ENCODE measurements at places on chromosomes 5 and 9.
A peak's percentile ranks its signal among the peaks of the same experiment; 100 is the strongest.

- no peak for DNase-seq
Measured at GRCh38 chr9:96667363-96667728, 12.2 kb upstream of the PRXL2C start.

- DNase-seq = no peak
Measured at GRCh38 chr9:16682273-16682672, 188.2 kb downstream of the BNC2 start.

- no peak for DNase-seq
Measured at GRCh38 chr5:60415443-60415842, 284.5 kb downstream of the DEPDC1B start.

DNA sequence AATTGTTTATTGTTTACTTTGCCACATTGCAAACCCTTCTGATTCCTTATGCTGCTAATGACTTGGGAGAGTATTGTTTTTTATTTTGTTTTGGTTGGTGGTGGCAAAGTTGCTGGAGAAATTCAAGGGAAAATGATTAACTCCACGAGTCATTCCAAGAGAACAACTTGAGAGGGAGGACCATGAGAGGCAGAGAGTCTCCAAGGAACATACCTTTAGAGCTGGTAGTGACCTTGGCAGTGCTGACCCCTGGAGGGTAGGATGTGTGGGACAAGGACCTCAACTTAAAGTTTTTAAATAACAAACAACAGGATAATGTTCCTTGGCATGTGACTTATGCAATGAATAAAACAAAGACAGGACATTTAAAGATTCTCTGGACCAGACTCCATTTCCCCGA, 139.7 kb downstream of the LRRC70 start:
- DNase-seq = no peak

DNA sequence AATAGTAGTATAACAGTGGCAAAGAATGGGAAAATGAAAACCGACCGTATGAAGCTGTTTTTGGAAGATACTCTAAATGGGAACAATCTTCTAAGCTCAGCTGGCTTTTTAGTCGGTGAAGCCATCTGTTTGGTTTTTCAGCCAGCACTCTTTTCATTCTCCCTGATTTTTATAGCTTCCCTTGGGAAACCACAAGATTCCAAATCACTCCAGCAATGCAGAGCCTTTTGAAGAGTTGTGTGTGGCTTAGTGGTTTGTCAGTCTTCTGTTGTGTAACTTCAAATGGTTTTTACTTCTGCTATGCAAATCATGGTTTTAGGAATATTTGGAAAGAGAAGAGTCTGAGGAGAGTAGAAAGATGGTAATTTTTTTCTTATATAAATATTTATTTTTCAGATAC, 180.7 kb downstream of the KDM4C start:
- no peak for DNase-seq

GRCh38 chr9:90037146-90037797, 432.5 kb downstream of the GADD45G start:
- peak; percentile 67 for DNase-seq

DNA sequence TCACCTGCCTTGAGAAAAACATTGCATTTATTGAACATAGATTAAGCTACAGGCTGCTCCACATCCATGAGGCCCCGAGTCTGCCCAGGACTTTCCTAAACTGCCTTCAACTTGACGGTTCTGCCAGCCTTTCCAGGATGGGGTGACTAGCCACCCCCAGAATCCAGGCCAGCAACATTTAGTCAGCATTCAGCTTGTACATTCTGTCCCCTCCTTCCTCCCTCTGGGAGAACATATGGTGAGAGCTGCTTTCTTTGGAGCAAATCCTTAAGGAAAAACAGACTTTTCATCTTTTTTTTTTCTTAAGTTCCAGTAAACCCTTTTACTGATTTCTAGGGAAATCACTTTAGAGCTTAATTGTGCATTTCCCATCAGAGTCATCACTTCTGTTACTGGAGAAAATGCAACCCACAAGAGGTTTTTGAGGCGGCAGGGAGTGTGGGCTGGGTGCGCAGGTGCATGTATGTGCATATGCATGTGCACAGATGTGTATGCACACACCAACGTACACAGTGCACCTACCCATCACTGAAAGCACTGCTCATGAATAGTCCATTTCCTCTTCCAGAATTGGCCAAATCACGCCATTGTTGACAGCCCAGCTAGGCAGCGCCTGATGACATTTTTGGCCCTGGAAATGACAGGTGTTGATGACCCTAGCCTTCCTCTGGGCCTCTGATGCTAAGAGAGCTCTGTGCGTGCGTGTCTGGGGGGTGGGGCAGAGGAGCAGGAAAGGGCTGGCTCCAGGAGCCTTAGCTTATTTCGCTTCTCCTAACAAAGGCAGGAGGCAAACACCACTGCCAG, 145.6 kb downstream of the HSD17B3 start:
- no peak for DNase-seq

- no peak for DNase-seq
Measured at GRCh38 chr9:68603371-68603770, 62.7 kb upstream of the TMEM252 start.

DNA sequence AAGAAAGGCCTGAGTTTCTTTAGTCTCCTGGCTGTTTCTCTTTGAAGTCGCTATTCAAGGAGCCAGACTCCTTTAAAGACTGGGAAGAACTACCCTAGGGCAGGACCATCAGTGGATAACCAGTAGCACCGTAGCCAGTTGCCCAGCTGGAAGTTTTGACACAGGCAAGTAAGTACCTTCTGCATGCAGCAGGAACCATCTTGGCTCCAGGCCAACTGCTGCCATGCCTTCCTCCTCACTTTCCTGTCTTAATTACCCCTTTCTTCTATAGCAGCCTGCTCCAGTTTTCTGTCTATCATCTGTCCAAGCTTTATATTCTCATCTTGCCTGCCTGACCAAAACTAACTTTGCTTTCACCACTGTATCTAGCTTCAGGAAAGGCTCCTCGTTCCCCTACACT, 149.7 kb upstream of the SV2C start:
- no peak for DNase-seq

DNA sequence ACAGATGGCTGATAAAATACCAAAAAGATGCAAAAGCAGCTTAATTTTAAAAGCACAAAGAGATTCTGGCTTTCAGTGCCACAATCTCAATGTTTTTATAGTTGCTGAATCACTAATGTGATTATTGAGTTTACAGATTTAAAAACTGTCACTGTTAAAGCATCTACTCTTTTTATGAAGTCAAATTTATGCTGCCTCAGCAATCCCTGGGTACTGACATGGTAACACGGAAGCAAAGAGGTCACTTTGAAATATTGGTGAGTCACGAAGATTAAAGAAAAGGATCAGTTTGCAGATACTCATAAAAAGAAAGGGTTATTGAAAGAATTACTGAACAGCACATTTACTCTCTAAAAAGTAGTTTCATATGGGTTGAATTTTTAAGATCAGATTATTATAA, 39.7 kb upstream of the HMGCS1 start:
- no peak for DNase-seq

- no peak for DNase-seq
Measured at GRCh38 chr5:162128117-162128516, 60.5 kb downstream of the GABRG2 start.

GRCh38 chr9:114619191-114619761, 8.2 kb downstream of the TMEM268 start:
- DNase-seq = no peak

- peak; percentile 96 for DNase-seq
Measured at GRCh38 chr5:140664359-140665119, at the start of gene WDR55. TSS of gene WDR55 (plus strand) at chr5:140664904. CDS start at chr5:140664913, 9 bp downstream.

GRCh38 chr5:168086104-168086610, 205.3 kb upstream of the WWC1 start:
- no peak for DNase-seq

DNA sequence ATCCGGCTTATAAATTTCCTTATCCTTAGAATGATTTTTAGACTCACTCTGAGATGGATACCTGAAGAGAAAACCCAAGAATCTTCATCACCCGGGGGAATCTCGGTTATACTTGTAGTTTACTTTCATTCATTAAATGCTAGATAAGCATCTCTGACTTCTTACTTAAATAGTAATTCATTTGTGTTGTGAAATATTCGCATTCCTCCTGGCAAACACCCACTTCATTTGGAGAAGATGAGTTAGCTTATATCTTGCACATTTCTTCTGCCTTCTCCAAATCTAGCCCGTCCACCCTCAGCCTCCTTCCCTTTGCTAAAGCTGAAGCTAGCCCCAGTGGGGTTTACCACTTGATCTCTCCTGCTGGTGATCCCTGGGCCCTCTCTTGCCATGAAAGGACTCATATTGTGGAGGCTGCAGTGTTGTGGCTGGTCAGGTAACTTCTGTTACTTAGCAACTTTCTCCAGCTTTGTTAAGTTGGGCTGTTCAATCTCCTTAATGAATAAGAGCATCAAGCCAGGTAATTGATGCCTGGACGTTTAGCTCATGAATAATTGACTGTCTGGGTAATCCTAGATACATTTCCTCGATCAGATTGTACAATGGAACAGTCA, 11.3 kb upstream of the POU4F3 start:
- DNase-seq = no peak

DNA sequence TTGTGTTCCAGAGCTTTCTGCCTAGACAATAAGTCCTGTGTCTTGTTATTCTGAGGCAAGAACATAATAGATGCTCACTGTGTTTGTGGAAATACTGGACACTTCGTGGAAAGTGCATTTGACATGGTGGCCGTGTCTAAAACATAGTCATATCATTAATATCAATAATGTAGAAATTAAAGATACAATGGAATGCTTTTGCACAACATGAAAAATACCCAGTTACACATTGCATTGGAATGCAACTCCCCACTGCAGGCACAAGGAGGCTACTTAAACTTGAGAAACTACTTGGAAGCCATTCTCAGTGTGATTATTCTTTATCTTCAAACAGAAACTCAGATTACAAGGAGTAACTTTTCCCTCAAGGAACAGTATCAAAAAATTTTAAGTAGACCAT, 145.3 kb upstream of the ZNF462 start:
- DNase-seq = no peak

DNA sequence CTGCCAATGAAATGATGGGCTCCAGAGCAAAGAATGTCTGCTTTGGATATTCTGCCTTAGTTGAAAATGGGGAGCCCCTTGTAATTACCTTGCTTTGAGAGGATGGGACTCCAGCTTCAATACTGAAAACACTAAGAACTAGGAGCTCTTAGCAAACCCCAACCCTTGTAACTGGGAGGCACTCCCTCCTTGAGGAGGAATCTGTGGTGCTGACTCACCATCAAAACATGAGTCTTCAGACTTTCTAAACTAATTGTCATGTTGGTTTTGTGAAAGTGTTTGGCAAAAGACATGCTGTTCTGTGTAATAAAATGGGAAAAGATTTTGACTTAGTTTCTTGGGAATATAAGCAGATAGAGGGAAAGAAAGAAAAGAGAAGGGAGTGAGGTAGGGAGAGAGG, 91.9 kb upstream of the PTPRD start:
- no peak for DNase-seq

DNA sequence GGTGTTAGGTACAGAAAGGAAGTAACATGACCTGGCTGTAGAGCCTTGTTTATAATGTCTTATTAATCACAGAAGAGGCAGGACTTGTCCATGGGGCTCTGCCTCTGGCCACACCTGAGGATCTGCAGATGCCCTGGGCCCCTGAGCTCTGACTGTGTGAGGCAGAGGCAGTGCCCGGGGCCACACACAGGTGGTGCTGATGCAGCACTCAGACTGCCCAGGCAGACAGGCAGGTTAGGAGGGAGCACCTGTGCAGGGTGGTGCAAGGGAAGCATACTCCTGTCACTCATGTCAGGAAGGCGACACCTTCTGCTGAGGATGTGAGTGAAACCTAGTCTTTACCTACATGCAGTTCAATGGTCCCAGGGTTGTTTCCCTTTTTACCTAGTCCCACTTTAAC, 88.7 kb downstream of the CFAP90 start:
- no peak for DNase-seq

DNA sequence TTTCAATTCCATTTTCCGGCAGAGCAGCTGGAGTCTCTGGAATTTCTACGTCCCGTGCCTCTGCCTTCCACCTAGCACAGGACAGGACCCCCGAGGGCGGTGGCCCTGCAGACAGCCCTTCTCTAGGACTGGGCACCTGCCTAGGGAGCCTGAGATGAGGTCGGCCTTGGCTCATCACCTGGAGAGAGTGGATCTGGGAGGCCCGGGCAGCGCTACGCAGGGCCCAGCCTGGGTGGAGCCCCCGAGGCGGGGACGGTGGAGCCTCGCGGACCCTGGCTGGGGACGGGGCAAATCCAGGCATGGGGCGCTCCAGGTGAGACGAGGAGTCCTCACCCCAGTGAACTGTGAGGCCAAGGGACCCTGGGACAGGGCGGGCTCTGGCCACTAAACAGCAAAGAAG, 114.5 kb downstream of the MTRR start:
- DNase-seq = no peak

GRCh38 chr5:149707097-149707496, 23.0 kb upstream of the PPARGC1B start:
- peak; percentile 11 for DNase-seq

DNA sequence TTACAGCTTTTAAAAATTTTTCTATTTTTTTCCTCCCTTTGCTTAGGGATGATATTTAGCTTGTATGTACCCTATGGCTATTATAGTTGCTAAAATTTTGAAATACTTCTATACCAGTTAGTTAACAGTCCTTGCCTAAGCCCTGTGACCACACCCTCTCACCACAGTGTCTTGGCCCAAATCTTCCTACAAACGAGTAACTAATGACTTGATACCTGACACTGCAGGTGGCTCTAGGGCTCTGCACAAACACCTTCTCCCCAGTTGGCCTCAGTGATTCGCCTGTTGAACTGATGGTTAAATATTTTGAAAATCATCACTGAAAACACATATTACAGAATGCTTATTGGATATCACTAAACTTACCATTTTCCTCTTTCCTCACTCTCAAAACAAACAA, 449.6 kb upstream of the CHD1 start:
- no peak for DNase-seq

DNA sequence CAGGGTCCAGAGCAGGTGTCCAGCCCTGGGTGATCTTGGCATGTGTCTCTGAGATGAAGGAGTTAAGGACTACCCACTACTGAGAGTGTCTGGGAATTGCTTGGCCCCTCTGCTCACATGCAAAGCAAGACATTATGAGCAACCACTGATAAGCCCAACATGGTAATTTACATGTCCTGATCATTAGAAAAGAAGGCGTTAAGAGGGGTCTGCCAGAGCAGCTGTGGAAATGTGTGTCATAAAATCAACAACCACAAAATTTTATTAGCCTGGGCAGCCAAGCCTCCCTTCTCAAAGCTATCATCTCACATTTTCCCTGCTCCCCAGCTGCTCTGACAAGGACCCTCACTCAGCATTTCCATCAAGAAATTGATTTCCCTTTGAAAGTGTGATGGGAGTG, 351.0 kb downstream of the SPOCK1 start:
- peak; percentile 15 for DNase-seq

DNA sequence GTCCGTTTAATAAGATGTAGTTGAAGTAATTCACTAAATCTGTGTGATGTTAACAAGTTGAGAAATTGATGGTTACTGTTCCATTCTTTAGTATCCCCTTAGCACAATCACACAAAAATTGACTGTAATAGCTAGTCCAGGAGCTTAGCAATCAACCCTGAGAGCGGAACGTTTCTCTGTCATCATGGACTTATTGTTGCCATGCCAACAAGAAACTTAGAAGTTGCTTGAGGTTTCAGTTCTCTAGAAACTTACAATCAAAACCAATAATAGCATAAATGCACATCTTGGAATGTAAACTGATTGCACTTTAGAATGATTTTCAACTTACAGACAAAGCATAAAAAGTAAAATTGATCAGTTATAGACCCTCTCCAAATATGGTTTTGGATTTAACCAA, 125.4 kb upstream of the ANKH start:
- DNase-seq = no peak
